ENCODE measurements at places on chromosomes 5 and 9.
A peak's percentile ranks its signal among the peaks of the same experiment; 100 is the strongest.

DNA sequence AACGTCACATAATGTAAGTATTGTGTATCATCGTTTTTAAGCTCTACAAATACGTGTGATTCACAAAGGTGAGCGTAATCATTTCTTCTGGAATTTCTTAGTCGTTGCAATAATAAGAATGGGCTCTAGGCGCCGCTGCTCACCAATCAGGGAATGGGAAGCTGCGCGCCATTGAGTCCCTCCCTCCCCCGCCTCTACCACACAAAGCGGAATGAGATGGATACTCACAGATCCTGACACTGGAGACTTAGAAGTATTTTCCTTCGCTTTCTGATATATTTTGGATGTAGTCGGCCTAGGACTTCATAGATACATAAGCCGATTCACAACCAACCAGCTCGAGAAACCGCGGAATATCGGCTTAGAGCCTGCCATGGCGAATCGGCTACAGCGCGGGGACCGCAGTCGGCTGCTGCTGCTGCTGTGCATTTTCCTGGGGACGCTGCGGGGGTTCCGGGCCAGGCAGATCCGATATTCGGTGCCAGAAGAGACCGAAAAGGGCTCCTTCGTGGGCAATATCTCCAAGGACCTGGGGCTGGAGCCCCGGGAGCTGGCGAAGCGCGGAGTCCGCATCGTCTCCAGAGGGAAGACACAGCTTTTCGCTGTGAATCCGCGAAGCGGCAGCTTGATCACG, at the start of gene PCDHGA11:
PCDHGA11 (plus strand) TSS at position 197 of the 634 bp plus-strand sequence; CDS start at position 374, 177 bp downstream.
- DNase-seq: peak; percentile 75

GRCh38 chr5:101520417-101520816, 617.3 kb upstream of the ST8SIA4 start:
- no peak for DNase-seq

DNA sequence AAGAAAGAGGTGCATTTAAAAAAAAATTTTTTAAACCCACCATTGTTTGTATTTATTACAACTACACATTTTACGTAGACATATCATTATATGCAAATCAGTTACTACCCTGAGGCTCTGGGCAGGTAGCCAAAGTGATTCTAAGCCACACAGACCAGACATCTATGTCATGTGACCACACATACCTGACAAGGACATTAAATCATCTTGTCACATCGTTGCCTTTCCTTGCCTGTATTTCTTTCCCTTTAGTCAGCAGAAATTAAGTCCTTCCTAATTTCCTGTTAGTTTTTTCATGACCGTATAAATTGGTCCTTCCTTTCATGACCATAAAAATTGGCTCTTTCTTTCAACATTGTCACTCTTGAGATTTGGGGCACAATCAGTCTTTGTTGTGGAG, 134.2 kb upstream of the MARCHF11 start:
- no peak for DNase-seq

GRCh38 chr9:75181750-75182149, 93.4 kb downstream of the OSTF1 start:
- peak; percentile 82 for DNase-seq

DNA sequence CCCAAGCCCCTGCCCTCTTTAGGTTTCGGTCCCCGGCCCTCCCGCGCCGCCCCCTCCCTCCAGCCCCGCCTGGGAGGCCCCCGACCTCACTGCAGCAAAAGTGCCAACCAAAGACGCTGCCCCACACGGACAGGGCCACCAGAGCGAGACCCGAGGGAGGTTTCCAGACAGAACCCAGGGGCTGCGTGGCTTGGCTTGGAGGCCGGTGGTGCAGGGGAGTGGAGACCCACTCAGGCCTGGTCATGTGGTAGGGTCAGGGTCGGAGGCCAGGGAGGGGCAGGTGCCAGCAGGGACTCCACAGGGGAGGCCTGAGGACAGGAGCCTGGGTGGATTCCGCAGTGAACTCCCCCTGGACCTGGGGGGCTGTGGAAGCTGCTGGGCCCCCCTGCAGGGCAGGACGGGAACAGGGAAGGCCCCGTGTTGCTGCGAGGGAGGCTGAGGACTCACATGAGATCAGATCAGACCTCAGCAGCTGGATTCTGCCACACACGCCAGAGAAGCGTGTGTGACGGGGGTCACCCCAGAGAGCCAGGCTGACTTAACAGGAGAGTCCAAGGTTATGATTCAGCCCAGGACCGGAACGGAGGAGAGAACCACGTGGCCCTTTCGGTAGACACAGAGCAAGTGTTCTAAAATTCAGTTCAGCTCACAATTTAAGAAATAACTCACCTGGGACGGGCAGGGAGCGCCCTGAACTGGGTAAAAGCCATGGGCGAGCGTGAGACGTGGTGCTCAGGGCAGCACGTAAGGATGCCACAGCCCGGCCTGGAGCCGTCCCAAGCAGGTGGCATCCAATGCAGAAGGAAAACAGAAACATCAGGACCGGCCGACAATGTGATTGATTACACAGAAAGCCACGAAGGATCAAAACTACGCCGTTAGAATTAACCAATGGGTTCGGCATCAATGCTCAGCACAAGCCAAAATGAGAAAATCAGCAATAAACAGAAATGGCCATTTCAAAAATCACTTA, 38.9 kb downstream of the EXD3 start:
- DNase-seq: no peak

- no peak for DNase-seq
These were observed 288.9 kb downstream of the CDK5RAP2 start for GRCh38 chr9:120291050-120291449.

- DNase-seq: no peak
These were observed 161.2 kb downstream of the ZNF462 start for GRCh38 chr9:107024193-107024592.

GRCh38 chr9:35892051-35892450, 14.0 kb upstream of the HRCT1 start:
- no peak for DNase-seq

DNA sequence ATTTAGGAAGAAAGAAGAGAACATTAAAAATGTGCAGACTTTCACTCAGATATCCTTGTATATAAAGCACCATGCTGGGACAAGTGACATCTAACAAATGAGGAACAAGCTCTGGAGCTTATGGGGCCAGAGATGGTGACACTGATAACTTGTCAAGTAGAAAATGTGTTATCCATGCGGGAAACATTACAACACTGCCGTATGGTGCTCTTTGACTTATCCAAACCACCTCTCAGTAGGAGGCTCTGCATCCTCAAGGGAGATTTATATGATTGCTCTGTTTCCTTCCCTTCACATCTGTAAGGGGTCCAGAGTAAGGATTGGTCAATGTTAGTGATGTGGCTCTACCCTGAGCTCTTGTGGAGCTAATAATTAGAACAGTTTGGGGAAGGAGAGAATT, 23.5 kb downstream of the KCTD16 start:
- no peak for DNase-seq

GRCh38 chr5:179233909-179234562, 111.2 kb downstream of the ADAMTS2 start:
- DNase-seq: peak; percentile 41

DNA sequence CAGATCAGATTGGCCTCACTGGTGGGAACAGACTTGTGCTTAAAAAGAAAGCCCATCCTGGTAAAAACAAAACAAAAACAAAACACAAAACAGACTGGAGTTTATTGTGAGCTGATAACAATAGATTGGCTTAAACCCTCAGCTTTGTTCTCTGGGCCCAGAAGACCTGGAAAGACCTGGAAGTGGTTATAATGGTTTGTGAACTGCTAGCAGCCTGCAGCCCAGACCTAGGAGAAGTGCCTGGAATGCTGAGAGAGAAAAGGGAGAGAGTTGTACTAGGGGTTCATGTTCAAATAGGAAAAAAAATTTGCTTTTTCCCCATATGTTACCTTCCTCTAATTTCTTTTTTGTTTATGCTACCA, 396.6 kb downstream of the DMAC1 start:
- no peak for DNase-seq

DNA sequence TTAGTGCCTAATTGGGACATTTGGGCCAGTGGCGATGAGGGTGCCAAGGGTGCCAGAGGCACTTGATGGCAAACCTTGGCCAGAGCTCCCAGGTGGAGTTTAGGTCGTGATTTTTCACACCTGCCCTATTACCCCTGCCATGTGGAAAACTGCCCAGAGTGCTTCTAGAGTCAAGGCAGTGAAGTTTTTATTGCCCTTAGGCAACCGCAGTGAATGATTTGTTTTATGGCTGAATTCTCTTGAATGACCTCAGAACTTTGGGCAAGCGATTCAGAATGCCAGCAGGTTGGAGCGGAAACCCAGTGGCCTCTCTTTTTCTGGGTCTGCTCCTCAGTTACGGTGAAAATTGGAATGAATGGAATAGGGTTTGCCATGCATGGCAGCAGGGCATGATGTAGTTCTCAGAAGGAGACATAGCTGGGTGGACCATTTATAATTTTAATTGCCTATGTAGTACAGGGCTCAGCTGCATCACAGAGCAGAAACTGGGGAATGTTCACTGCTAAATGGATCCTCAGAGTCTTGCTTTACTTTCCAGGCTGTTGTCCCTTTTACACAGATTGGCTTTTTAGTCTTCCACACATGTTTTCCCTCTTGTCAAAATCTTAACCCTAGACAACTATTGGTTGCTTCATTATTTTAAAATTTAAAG, 820.0 kb upstream of the SEMA6A start:
- DNase-seq: no peak

- DNase-seq: no peak
These were observed 225.0 kb downstream of the ESM1 start for GRCh38 chr5:54760182-54760935.

- no peak for DNase-seq
These were observed 297.0 kb downstream of the EFNA5 start for GRCh38 chr5:107373549-107374263.

DNA sequence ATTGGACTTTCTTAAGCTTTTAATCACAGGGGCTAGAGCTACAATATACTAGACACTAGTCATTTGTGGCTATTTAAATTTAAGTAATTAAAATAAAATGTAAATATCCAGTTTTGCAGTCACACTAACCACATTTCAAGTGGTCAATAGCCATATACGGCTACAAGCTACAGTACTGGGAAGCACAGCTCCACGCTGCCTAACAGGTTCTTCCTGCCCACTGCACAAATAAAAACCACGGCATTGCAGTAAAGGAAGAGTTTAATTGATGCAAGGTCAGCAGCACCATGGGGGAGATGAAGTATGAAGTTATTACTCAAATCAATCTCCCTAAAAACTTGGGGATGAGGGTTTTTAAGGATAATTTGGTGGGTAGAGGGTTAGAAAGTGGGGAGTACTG, 134.1 kb downstream of the LURAP1L start:
- DNase-seq: no peak

DNA sequence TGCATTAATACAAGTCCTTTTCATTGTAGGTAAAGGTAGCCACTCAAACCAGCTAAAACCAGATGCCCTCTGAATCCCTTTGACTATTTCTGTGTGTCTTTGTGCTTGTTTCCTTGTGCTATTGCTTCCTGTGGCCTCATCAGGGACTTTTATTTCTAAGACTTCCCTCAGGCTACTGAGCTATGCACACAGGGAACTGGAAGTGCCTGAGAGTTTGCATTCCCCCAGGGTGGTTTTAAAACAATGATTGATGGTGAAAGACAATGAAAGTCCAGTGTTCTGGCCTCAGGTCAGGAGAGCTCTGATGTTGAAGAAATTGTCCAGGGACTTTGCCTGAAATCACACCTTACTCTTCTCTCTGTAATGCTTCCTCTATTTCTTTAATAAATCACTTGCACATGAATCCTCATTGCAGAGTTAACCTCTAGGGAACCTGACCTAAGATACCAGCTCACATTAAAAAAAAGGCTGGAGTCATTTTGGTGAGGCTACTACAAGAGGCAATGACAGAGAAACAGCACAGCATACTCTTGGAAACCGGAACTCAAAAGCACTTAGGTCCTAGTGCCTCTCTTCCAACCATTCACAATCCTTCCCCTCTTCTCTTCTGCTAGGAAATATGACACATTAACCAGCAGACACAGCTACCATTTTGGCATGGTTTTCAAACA, 158.1 kb upstream of the NREP start:
- peak; percentile 62 for DNase-seq

DNA sequence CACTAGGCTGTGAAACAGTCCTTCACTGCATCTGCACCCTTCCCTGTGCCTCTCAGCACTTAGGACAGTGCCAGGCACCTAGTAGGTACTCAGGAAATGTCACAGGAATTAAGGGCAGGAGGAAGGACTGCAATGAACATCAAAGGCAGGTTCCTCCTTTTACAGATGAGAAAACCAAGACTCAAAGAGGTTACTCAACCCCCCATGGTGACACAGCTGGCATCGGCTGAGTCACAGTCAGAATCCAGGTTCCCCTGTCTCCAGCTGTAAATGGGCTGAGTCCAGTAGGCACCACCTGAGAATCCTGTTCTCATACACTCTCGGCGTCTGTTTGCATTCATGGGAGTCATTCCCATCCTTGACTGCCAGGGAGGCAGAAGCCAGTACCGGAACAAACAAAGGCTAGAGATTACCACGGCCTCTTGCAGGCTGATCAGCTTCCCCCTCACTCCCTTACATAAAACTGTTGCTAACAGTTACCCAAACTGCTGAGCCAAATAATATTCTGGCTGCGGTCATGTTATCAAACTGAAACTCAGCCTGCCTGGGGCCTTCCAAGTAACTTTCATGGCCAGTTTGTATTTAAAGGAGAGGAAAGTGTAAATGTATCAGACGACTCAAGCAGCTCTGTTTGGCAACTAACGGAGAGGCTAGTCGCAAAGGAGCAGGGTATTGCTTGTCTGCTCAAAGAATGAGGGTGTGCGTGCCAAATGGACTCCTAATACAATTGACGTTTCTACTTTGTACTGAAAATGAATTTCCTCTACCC, 201.7 kb downstream of the PAPPA start:
- no peak for DNase-seq

DNA sequence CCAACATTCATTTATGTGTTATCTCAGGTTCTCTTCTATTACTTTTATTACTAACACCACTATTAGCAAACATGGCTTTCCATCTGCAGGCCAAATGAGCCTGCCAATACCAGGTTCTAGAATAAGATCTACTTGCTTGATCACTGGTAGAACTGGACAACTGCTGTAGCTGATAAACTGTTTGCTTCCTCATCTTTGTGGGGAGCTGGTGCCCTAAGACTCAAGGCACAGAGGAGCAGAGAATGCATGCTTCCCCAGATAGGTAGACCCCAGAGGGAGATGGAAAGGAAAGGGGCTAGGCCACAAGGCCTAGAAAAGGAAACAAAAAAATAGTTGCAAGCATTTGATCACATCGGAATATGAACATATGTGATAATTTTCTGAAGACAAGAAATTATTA, 30.7 kb upstream of the AUH start:
- no peak for DNase-seq

DNA sequence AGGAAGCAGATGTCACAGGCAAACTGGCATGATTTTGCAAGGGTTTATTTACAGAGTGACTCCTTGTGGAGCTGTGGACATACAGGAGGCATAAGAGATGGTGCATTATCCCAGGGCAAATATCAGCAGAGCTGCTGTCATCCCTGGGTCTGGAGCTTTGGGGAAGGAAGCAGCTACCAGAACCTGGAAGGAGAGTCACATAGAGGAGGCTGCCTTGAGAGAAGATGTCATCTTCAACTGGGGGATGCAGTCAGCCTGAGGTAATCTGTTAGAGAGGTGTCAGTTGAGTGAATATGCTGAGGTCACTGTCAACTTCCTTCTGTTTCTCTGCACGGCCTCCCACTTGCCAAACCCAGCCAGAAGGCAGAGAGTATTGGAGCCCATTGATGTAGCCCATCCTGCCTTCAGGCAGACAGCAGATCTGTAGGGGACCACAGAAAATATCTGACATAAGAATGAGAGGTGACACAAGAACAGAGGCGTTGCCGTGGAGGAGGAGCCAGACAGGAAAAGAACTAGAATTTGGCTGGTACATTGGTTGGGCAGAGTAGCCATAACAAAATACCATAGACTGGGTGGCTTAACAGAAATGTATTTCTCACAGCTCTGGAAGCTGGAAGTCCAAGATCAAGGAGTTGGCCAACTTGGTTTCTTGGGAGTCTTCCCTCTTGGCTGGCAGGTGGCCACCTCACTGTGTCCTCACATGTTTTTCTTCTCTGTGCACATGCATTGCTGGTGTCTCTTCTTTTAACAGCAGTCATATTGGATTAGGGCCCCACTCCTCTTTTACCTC, 102.8 kb downstream of the SNX18 start:
- no peak for DNase-seq
